ENCODE measurements at places on chromosomes 13 and 19.

DNA sequence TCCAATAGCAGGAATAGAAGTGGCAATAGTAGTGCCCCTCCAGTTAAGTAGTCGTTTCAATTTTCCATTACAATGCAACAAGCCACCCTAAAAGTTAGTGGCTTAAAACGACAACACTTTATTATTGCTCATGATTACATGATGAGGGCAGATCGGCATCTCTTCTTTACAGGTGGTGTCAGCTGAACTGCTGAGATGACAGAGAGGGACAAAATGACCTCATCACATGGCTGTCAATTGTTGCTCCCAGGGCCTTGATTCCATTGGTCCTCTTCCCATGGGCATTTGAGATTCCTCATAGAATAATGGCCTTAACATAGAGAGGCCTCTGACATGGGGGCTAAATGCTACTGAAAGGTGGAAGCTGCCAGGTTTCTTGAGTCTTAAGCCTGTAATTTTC, 679.8 kb upstream of the KLHL1 start:
- DNase-seq = no peak

GRCh38 chr13:97438856-97439595, 5.1 kb downstream of the RAP2A start:
- no peak for DNase-seq

DNA sequence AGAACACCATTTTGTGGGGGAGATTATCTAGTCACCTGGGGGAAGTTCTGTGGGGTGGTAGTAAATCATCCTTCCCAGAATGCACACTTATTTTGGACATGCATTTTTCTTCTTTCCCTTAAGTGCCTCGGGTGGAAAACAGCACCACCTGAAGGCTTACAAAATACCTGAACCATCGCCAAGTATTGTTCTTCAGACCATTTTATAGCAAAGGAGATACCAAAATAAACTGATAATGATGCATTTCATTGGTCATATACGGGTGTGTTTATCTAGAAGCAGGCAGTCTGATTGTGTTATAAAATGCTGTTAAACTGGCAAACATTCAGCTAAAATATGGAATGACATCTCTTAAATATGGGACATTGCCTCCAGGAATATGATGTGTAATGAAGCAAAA, 1034.7 kb downstream of the SLITRK1 start:
- no peak for DNase-seq

GRCh38 chr13:45206340-45206739, 5.5 kb upstream of the KCTD4 start:
- no peak for DNase-seq

GRCh38 chr13:53150568-53150967, 122.0 kb downstream of the OLFM4 start:
- no peak for DNase-seq

DNA sequence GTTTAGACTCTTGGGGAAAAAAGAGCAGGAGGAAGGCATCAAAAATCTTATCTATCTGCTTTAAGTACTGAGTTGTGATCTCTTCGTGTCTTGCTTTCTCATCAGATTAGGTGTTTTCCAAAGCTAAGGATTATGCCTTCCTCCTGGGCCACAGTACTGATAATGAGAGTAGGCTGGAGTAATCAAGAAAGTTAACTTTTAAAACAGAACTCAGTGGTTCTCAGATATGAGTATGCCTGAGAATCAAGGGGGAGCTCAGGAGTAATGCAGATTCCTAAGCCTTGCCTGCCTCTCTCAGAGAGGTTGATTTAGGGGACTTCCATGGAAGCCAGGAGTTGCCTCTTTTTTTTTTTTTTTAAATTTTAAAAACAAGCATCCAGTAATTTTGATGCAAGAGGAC, 23.5 kb downstream of the CDADC1 start:
- no peak for DNase-seq

DNA sequence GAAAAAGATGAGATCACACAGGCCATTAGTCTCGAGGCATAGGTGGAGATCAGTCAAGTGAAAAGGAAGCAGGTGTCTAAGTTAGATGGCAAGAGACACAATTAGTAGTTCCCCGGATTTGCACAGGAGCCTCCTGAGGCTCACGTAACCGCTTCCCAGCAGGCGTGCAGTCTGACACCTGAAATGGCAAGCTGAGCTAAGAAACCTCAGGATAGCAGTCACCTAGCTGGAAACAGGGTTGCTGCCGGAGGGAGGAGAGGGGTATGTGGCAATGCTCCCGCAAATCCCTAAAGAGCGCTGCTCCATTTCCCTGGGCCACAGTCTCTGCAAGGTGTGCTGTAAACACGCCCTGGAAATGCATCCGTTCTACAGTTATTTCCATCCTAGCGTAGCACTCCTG, 1151.0 kb downstream of the DIAPH3 start:
- no peak for DNase-seq

DNA sequence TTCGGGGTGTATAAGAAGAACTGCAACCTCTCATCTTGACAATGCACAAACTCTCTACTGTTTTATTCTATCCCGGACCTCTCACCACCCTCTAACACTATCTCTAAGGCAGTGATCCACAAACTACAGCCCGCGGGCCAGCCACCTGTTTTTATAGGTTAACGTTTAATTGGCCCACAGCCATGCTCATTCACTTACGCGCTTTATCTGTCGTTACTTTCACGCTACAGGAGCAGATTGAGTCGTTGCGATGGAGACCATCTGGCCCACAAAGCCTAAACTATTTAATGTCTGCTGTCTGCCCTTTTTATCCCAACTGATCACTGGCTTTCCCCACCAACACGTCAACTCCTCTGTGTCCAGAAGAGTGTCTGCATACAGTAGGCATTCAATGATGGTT, 158.9 kb downstream of the CACNA1A start:
- no peak for DNase-seq

GRCh38 chr13:72537395-72537780, 190.0 kb downstream of the MZT1 start:
- no peak for DNase-seq

- DNase-seq = no peak
These were observed 109.1 kb downstream of the PCDH9 start for GRCh38 chr13:67120872-67121531.

GRCh38 chr19:55703790-55704215, 28.8 kb downstream of the EPN1 start:
- no peak for DNase-seq

DNA sequence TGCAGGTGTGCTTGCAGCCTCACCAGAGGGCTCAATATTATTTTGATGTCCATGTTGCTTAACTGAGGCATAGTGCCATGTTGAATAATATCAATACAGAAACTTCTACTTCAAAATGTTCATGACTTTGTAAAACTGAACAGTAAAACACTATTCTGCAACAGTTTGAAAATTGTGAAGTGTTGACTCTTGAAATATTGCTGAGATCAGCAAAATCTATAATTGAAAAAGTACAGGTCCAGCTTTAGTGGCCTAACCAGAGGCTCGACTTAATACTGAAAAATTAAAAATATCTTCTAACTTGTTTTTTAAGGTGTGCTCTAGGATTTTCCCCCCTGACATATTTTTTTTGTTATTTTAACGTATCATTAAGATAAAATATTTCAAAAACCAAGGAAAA, 1460.7 kb downstream of the EFNB2 start:
- DNase-seq = no peak

GRCh38 chr19:40687525-40688016, 2.9 kb downstream of the NUMBL start:
- no peak for DNase-seq

Data from activated naive CD8-positive, alpha-beta T cell treated with anti-CD3 and anti-CD28 coated beads, Interleukin-2, amount 50 U/mL, for 16 hours (primary cell).